ENCODE measurements at places on chromosomes 2 and 18. TPM values are rescaled to one million over a fixed set of nuclear protein-coding genes. Genes with fewer than 3 reads are reported as not detected.

DNA sequence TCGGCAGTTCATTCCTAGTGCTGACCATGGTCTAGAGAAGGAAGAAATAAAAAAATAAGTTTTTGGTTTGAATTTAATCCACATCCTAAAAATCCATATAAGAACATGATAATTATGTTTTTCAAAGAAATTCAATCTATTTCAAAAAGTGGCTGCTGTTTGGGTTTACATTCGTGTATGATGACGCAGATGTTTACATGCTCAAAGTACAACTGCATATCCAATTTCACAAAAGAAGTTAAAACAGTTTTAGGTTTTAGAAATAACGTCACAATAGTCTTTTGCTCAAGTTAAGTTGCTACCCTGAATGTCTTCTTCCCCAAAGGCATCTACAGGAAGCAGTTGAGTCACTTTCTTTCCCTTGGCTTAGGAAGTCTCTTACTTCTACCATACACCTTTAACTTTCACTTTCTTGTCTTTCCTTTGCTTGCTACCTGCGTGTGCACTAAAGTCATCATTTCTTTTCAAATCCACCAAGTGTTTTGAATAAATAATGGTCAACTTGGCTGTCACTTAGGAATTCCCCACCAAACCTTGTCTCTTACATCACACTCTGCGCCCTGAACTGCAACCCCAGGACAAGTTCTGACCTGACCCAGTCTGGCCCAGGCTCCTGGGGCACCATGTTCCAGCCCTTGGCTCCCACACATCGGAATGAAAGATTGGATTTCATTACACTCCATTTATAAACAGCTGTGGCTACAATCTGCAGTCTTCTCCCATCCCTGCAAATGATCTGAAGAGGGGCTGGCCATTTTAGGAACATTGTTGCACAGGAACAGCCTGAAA is 28.4 kb downstream of the FAM237A start:
- no peak overlapping the region for H3K27ac ChIP-seq
- no peak for DNase-seq
- no peaks in the 10 kb centered on the region for H3K4me1 ChIP-seq
- H3K27me3 ChIP-seq = no peaks in the 10 kb centered on the region
- H3K36me3 ChIP-seq = no peaks in the 10 kb centered on the region
- no peak overlapping the region for H3K4me3 ChIP-seq

DNA sequence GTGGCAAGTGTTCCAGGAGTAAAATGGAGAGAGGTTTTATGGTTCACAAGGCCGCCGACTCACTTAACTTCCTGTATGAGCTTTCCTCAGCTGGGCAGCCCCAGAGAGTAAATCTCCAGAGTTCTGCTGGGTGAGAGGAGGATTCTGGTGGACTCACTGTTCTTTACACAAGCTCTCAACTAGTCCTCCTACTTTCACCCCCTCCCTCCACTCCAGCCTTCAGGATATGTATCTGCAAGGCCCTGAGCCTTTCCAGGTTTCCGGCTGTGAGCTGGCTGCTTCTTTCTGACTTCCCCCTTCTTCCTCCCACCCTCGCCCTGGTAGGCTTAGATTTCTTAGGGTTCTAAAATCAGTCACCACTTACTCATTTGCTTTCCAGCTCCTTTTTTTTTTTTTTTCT is 34.0 kb downstream of the EML6 start:
- no peaks in the 10 kb centered on the region for H3K36me3 ChIP-seq
- DNase-seq = peak; percentile 51
- no peak overlapping the region for H3K4me3 ChIP-seq
- no peaks in the 10 kb centered on the region for H3K4me1 ChIP-seq
- H3K27ac ChIP-seq = no peak overlapping the region

YIPF4 gene
- 26.2 TPM for total RNA-seq

DNA sequence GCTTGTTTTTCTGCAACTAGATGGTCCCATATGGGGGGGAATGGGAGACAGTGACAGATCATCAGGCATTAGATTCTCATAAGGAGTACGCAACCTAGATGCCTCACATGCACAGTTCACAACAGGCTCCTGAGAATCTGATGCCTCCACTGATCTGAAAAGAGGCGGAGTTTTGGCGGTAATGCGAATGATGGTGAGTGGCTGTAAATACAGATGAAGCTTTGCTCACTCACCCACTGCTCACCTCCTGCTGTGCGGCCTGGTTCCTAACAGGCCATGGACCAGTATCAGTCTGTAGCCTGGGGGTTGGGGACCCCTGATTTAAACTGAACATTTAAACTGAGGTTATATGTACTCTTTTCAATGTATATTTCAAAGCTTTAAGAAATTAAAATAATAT is 40.7 kb downstream of the SOS1 start:
- no peak overlapping the region for H3K27ac ChIP-seq
- no peak for DNase-seq
- no peaks in the 10 kb centered on the region for H3K4me1 ChIP-seq
- H3K27me3 ChIP-seq = no peaks in the 10 kb centered on the region
- no peak overlapping the region for H3K4me3 ChIP-seq

DNA sequence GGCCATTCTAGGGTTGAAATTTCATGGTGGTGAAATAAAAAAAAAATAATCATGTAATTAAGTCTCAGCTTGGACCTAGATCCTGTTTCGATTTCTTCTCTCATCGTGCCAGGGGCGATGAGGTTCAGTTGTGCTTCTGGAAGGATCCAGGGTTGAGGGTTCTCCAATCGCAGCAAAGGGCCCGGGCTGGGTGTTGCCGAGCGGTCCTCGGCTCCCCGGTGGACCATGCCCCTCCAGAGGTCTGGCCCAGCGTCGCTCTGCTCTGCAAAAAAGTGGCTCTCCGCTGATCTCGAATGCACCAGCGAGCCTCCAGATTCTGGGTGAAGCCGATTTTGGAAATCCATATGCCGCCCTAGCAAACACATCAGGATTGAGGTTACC is 39.0 kb downstream of the EN1 start:
- no peaks in the 10 kb centered on the region for H3K27me3 ChIP-seq
- DNase-seq = no peak
- H3K36me3 ChIP-seq = no peaks in the 10 kb centered on the region
- peaks cover 9% of the 10 kb centered on the region for H3K4me1 ChIP-seq

CMPK2 gene
- 0.90 TPM for total RNA-seq

AUP1 gene
- total RNA-seq = 93.6 TPM

DNA sequence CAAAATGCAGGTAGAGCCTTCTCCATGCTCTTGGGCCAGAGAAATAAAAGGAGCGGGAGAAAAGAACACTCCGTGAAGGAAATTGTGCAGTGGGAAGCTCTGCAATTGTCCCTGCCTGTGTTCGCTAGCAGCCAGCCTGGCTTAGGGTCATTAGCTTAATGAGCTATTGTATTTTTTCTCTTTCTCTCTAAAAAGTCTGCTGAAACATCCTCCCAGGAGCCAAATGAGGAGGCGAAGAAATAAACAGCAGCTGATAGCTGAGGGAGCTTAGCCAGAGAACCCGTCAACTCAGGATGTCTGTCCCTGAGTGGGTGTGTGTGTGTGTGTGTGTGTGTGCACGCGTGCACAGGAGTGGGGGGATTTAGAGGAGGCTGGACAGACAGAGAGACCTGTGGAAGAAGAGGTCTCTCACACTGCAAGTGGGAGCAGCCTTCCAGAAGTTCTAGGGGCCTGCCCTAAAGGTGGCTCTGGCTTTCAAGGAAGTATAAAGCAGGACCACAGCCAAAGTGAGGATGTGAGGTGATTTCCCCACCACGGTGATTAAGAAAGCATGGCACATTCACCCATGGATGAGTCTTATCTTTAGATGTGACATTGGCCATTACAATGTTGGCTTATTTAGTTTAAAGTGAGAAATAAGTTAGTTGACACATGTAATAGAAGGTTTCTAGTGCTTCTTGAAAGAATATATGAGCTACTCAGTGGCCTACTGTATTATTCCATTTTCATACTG is 690.4 kb downstream of the RNF144A start:
- no peak for DNase-seq
- no peaks in the 10 kb centered on the region for H3K36me3 ChIP-seq
- H3K4me1 ChIP-seq = no peaks in the 10 kb centered on the region

DNA sequence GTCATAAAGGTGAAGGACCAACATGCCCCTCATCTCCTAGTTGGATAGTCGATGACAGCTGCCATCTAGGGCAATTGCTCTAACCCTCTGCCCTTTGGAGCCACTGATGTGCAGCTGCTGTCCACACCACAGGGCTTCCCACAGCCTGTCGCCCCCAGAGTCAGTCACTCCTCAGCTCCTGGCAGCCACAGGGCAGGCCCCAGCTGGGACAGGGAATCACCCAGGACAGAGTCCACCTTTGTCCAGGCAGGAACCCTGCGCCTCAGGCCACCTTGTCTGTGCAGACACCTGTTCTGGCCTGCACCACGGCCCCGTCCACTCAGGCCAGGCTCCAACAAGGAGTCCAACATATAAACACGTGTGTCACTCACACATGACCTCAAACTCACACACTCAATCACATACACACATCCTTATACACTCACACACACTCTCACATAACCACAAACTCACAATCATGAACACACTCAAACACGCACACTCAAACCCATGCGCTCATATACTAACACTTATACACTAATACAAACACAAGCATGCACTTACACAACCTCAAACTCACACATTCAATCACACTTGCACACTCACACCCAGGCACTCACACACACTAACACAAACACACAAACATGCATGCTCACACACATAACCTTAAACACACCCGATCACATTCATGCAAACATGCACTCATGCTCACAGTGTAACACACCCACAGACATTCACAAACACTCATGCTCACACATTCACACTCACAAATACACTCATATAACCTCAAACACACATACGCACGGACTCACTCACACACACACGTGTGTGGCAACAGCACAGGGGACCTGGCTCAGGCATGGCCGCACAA is 29.7 kb downstream of the HDAC4 start:
- H3K36me3 ChIP-seq = peaks cover 9% of the 10 kb centered on the region
- DNase-seq = no peak
- H3K4me1 ChIP-seq = no peaks in the 10 kb centered on the region
- H3K27ac ChIP-seq = no peak overlapping the region

CXCR1 gene
- not detected for total RNA-seq

DNA sequence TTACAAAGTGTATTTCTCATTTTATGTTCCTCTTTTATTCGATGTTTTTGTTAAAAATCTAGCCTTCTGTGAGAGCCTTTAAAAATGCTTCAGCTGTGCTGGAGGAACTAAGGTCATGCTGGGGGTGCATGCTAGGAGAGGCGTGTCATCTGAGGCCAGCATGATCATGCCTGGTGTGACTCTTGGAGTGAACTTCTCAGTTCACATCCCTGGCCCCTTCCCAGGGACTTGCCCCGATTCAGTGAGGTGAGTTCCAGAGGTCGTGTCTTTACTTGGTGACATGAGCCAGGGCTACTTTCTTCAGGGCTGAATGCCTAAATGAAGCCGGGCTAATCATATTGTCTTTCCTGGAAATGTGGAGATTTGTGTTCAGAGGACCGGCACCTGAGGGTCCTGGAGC is 264.9 kb downstream of the MREG start:
- no peaks in the 10 kb centered on the region for H3K4me1 ChIP-seq
- DNase-seq = no peak
- no peak overlapping the region for H3K27ac ChIP-seq
- no peaks in the 10 kb centered on the region for H3K27me3 ChIP-seq

CNGA3 gene
- not detected for total RNA-seq

GRCh38 chr2:65329525-65329924 is 101.9 kb downstream of the ACTR2 start:
- H3K4me3 ChIP-seq = no peak overlapping the region
- DNase-seq = no peak
- peaks cover 6% of the 10 kb centered on the region for H3K36me3 ChIP-seq
- H3K4me1 ChIP-seq = no peaks in the 10 kb centered on the region
- H3K27ac ChIP-seq = no peak overlapping the region
- no peaks in the 10 kb centered on the region for H3K27me3 ChIP-seq

GRCh38 chr2:133843551-133843950 is 275.3 kb upstream of the NCKAP5 start:
- no peaks in the 10 kb centered on the region for H3K27me3 ChIP-seq
- no peaks in the 10 kb centered on the region for H3K36me3 ChIP-seq
- H3K4me1 ChIP-seq = no peaks in the 10 kb centered on the region
- H3K27ac ChIP-seq = no peak overlapping the region
- H3K4me3 ChIP-seq = no peak overlapping the region

GRCh38 chr2:12341920-12342319 is 374.8 kb upstream of the TRIB2 start:
- no peak overlapping the region for H3K4me3 ChIP-seq
- no peaks in the 10 kb centered on the region for H3K4me1 ChIP-seq
- H3K27ac ChIP-seq = no peak overlapping the region
- no peaks in the 10 kb centered on the region for H3K27me3 ChIP-seq
- DNase-seq = no peak

DNA sequence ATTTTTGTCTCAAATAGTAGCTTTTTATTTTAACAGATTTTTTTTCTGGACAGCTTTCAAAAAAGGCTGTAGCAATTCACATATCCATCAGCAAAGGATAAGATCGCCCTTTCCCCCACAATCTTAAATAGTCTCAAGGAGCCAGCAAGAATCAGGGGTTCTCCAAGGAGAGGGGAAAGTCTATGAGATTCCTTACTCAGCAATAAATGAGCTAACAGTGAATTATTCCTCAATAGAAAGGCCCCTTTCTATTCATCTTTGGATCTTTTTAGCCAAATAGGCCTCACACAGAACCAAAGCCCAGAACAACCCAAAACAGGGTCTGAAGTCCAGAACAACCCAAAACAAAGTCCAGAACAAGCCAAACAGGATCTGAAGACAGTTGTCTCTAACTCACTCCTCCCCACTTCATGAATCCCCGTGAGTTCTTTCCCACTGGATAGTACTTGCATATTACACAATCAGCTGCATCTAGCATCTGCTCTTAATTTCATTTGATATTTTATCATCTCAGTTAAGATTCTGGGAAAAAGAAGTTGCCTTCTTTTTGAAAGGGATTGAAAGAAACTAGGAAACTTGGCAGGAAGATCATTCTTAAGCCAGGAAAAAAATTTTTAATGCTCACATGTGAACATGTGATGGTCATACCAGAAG is 3.4 kb upstream of the DHRS9 start:
- H3K4me1 ChIP-seq = no peaks in the 10 kb centered on the region
- DNase-seq = no peak
- H3K36me3 ChIP-seq = no peaks in the 10 kb centered on the region
- no peaks in the 10 kb centered on the region for H3K27me3 ChIP-seq
- H3K4me3 ChIP-seq = no peak overlapping the region
- H3K27ac ChIP-seq = no peak overlapping the region

DNA sequence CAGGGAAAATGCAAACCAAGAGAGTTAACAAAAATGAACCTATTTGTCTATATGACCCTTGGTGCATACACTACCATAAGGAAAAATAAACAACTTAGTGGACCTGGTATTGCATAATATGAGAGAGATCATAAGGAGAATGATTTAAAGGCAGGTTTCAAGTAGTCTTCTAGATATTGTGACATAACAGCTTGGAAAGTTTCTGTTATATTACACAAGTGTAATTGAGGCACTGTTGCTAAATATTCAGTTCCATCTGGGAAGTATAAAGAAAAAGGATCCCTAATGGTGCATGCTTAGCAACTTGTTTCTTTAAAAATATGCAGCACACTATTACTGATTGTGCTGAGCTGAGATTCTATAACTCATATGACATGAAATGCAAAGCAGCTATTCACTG is 252.2 kb upstream of the SPHKAP start:
- no peaks in the 10 kb centered on the region for H3K4me1 ChIP-seq
- H3K27ac ChIP-seq = no peak overlapping the region
- peaks cover 3% of the 10 kb centered on the region for H3K36me3 ChIP-seq

GRCh38 chr18:74976331-74976909 is 232.5 kb downstream of the PTGR3 start:
- DNase-seq = no peak
- H3K27ac ChIP-seq = no peak overlapping the region
- no peak overlapping the region for H3K4me3 ChIP-seq
- no peaks in the 10 kb centered on the region for H3K4me1 ChIP-seq

KIF3C gene
- 35.2 TPM for total RNA-seq

All from H9 (cell line).